ENCODE measurements at places on chromosomes 4 and X.

DNA sequence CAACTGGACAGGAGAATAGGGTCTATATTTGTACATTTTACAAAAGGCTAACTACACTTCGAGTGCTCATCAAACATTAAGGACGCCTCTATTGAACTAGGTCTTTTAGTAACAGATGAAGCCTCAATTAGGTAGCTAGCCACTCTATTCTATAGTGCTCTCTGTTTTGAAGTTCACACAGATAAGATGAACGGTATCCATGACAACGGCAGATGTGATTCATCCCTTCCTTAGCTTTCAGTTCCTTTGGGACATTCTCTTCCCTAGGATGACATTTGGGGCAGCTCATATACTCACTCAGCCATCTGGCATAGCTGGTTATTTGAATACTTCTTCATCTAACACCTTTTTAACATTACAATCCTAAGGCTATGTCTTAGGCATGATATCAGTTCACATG, 62.4 kb upstream of the WDFY3 start:
- no peak for DNase-seq

DNA sequence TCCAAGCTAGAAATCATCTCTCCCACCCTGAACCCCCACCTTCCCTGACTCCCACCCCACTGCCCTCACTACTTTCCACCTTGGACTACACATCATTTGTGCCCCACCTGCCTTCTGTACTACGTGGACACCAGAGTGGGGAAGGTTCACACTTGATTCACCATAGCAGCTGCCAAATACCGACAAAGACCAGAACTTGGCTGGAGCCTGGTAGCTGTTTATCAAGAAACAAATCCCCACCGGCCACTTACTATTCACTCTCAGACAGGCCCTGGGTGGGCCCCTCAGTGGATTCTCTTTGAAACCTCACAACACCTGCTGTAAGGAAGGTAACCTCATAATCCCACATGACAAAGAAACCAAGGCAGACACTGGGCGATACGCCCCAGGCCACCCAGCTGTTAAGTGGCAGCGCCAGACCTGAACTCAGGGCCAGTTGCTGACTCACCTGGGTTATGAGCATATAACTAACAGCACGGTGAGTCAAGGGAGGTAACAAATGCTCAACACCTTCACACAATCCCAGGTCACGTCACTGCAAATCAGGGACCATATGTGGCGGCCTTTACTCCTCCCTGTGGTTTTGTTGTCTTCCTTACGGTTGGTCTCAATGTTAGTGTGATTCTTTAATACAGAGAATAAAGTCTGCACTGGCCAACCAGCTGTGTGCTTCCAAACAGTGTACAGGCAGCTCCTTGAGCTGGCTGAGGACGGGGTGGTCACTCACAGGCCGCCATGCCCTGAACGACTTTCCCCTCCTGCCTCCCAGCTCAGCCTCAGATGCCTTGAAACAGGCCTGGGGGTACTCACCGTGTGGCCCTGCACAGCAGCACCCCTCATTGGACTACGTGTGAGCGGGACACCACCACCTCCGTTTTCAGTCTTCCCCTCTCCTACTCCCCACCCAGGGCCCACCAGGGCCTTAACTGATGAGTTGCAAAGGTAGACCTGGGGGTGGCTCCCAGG, 7.5 kb downstream of the WDR1 start:
- DNase-seq = no peak

DNA sequence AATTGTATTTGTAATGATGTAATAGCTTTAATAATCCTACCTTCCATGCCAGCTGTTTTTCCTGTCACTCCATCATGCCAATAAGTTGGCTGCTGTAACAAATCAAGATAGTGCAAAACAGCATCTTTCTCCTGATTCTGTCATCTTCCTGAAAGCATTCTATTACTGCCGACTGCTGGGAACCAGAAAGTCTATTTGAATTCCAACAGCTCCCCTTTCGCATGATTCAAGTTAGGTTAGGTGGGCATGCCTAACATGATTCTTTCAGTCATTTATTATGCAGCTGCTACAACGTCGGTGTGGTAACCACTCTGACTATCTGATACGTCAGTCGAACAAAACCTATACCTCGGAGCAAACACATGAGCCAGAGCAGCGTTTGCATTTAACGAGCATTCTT, 127.9 kb upstream of the DMD start:
- no peak for DNase-seq

DNA sequence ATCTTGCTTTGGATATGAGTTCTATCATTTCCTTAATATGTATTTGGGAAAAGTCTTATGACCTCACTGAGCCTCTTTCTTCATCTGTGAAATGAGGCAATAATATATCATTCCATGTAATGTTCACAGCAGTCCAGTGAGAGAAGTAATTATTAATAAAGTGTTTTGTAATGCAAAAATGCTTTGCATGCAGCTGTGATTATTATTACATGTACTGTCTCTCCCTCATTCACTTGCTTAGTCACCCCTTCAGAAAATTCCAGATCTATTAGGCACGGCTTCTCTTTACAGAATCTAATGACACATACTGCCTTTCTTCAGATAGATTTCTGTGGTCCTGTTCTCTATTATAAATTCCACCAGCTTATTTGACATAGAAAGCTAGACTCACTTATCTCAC, 53.5 kb upstream of the FGF13 start:
- no peak for DNase-seq

DNA sequence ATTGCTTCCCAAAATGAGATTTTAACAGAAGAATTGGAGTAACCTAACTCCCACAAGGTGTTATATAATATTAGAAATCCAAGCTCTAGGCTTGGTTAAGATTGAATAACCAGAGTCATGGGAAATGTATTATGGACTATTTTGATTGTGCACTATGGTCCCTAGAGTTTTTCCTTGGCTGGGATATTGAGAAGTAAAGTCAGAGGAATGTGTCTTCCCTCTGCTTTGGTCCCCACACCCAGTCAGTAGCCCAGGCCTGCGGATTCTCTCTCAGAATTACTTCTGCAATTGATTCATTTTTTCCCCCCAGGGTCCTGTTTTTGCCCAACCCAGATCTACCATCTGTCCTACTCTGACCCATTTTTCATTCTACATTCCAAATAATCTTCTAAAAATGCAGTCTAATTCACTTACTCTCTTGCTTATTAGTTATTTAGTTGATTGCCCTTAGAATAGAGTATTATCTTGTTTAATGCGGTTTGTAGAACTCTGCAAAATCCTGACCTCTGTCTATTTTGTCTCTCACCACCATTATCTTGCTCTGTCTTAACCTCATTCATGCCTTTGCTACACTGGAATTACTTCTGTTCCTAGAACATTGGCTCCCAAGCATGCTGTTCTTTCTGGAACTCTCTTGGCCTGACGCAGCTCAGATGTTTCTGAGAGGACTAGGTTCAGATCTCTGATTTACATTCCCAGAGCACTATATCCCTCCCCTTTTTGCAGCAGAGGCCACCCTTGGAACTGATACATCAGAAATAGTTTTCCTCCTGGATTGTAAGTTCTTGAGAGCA, 23.6 kb downstream of the GUCY1A1 start:
- DNase-seq = no peak

DNA sequence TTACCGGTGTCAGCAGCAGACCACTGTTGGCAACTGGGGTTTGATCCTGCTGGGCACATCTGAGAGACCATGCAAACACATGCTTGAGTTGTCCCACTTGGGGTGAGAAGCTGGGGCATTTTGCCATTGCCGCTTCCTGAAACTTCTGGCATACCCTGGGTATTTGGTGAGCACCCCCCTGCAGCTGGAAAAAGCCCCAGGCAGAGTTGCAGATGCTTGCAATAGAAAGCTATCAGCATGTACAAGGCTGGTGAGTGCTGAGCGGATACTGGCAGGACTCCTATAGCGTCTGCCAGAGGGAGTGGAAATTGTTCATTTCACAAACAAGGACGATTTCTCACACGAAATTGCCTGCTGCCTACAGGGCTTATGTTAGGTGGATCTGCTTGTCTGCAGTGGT, 32.3 kb downstream of the SUPT20HL1 start:
- no peak for DNase-seq

GRCh38 chrX:21658746-21659145, 616 bp upstream of the KLHL34 start:
- peak; percentile 65 for DNase-seq

GRCh38 chr4:166198041-166198440, 325.0 kb downstream of the TLL1 start:
- DNase-seq = no peak
